IMR-90 (cell line): ENCODE measurements at places on chromosomes 7 and 10.

DNA sequence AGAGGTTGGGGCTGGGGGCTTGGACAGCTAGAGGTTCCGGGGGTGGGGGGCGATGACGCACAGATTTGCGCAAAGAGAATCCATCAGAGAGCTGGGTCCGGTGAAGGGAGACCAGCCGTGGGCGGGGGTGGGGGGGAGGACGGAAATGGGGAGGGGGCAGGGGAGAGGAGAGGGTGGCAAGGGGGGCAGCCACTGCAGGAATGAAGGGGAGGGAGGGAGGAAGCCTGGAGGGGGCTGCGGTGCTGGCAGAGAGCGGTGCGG lies 1.2 kb upstream of the VGF start:
- DNase-seq, result no peak

- DNase-seq, result peak; percentile 35
Measured at GRCh38 chr10:88702848-88703597, 3.0 kb upstream of the LIPK start.

DNA sequence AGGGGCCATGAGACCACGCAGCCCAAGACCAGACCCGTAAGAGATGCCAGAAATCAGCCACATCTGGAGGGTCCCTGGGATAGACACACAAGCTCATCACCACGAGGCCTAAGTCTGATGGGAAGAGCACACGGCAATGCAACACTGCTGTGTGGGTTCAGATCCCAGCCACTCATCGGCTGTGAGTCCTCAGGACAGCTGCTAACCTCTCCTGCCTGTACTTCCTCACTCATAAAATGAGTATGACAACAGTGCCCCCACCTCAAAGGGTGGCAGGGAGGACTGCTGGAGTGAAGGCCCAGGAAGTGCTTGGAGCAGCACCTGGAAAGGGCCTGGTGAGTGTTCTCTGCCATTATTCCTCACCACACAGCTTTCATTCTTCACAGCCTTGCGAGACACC lies 60.9 kb downstream of the MAD1L1 start:
- no peak for DNase-seq

DNA sequence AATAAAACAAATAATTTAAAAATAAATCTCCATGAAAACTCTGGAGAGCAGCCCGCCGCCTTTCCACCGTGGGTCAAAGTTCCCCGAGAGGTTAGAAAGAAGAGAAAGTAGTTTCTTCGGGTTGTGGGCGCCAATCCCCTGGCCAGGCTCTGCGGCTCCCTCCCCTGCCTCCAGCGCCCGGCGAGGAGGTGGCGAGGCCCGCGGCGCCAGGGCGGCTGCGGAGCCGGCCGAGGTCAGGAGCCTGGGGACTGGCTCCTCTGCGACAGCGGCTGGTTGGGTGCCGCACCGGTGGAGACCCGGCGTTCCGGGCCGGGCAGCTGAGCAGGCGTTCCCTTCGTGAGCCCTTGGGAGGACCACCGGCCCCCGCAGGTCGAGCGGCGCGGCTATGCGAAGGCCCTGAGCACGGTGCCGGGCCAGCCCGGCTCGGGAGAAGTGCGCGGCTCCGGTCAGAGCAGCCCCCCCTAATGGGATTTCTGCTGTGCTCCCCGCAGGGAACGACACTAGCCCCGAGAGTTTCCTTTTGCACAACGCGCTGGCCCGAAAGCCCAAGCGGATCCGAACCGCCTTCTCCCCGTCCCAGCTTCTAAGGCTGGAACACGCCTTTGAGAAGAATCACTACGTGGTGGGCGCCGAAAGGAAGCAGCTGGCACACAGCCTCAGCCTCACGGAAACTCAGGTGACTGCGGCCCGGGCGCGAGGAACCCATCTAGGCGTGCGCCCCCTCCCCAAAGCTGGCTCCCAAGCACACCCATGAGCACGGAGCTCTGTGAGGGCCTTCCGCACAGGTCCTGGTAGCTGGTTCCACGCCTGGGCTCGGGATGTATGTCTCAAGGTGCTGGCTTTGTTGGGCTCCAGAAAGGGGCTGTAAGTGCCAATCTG lies 2.8 kb downstream of the EMX2 start:
- no peak for DNase-seq

DNA sequence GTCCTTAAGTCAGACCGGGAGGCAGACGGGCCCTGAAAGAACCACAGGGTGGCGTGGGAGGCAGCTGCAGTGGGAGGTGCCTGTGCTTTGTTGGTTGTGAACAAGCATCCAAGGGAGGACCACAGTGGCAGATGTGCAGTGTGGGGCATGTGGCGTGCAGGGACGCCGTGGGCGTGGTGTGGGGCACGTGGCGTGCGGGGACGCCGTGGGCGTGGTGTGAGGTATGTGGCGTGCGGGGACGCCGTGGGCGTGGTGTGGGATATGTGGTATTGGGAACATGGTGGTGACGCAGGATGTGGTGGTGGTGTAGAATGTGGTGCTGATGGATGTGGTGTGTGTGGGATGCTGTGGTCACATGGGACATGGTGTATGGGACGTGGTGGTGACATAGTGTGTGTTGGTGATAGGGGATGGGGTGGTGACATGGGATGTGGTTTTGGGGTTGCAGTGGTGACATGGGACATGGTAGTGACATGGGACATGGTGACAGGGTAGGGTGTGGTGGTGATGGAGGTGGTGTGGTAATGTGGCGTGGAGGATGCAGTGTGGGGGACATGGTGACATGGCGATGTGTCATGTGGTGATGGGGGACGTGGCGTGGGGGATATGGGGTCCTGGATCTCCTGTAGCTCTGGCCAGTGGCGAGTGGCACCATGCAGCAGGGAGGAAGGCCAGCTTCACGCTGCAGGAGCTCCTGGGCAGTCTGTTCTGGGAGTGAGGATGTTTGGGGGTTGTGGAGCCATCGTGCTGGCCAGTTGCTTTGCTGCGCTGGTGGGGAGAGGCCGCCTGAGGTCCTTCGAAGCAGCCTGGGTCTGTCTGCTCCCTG lies 78.8 kb downstream of the INPP5A start:
- DNase-seq, result no peak

DNA sequence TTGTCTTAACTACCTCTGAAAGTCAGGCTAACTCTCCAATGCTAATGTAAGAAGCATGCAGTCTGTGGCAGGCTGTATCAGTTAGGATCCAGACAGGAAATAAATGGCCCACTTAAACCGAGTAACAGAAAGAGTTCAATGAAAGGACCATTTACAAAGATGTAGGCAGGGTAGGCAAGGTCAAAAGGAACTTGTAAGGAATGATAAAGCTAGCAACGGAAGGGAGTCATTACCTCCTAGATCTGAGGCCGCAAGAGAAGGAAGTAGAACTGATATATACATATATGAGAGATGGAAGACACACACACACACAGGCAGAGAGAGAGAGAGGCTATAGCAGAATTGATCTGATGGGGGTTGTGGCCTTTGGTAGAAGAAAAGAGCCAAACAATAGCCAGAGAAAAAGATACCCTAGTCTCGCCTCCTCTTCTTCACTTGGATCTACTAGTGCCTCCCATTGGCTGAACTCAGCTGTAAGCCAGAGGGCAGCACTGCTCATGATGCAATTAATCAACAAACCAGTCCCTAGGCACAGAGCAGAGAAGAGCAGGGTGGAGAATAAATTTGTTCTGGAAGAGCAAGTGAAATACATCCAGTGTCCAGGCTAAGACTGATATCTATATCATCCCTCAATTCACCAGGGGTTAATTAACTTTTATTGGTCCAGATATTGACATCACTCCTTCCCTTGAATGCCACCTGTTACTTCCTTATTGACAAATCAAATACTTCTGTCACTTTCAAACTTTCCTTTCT lies 91.2 kb downstream of the LSMEM1 start:
- DNase-seq, result no peak

GRCh38 chr7:135827391-135827790 lies 78.8 kb upstream of the FAM180A start:
- no peak for DNase-seq

- peak; percentile 85 for DNase-seq
Measured at GRCh38 chr7:80240265-80241025, 105.8 kb downstream of the GNAI1 start.

GRCh38 chr7:112587504-112587903 lies 106.7 kb downstream of the LSMEM1 start:
- no peak for DNase-seq

GRCh38 chr10:129689671-129690071 lies 222.6 kb downstream of the MGMT start:
- no peak for DNase-seq
